ENCODE measurements at places on chromosomes 6 and 20. TPM values are rescaled to one million over a fixed set of nuclear protein-coding genes. Genes with fewer than 3 reads are reported as not detected.

DNA sequence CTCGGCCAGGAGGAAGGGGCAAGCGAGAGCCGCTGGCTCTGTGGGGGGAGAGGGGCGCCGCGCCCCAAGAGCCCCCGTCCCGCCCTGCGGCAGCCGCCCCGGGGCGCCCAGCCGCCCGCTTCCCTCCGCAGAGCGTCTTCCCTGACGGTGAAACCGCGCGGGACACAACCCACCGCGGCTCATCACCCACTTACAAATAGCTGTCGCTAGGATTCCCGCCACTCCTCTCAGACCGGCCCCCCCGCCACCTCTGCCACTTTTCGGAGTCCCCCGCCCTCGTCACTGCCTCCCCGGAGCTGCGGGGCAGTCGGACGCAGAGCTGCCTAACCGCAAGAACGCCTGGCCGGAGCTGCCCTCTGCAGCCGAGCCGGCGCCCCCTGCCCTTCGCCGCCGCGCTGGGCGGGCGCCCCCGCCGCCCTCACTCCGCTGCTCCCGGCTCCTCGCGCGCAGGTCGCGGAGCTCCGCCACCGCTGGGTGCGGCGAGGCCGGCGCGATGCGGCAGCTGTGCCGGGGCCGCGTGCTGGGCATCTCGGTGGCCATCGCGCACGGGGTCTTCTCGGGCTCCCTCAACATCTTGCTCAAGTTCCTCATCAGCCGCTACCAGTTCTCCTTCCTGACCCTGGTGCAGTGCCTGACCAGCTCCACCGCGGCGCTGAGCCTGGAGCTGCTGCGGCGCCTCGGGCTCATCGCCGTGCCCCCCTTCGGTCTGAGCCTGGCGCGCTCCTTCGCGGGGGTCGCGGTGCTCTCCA is at the start of gene SLC35D3:
Gene SLC35D3, plus strand, starts transcription at position 366 of the 749 bp plus-strand sequence. Its CDS starts 128 bp downstream, at position 494.
- peak; percentile 14 for DNase-seq

DNA sequence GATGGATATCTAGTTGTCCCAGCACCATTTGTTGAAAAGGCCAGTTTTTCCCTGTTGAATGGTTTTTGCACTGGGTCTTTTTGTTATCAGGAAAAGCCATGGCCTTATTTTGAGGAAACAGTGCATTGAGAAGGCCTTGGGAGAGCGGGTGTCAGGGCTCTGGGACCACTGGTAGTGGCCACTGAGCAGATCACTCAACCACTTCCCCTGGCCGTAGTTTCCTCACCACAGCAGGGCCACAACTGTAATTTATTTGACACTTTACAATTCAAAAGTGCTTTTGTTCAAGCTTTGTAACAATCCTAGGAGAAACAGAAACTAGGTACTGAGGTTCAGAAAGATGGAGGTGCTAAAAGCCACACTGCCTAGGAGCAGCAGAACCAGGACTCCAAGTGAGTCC is 281.8 kb downstream of the GMDS start:
- no peak for DNase-seq

DNA sequence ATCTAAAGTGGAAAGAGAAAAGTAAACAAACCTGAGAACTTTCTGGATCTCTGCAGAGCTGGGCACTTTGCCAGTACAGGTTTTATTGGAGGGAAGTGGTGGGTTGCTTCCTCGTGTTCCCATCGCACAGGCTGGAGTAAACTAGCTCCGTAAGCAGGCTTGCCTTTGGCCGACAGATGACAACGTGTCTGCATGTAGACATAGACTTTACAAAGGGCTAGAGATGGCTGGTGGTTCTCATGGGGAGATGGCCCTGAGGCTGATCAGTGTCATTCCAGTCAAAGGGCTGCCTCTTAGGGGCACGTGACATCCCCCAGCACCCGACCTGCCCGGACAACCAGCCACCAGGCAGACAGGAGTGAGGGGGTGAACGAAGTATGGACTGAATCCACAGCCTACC is 98.8 kb downstream of the YTHDF1 start:
- no peak for DNase-seq

DNA sequence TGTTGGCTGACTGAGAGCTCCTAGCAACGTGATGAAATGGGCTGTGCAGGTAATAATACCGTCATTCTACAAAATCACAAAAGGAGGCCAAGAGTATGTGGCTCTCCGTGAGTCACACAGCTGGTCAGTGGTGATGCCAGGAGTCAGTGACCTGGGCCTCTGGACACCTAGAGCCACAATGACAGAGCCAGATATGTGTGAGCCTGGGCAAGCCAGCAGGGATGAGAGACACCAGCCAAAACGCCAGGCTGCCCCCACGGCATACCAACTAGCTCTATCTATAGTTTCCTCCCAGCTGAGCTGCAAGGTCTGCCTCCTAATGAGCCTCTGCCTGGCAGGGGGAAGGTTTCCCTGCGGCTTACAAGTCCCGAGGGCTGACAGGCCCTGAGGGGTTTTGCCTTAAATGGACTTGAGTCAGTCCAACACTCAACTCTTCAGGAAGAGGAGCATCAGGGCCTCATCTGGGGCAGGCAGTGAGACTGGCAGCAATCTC is 70.0 kb downstream of the CPNE5 start:
- DNase-seq = peak; percentile 56

DNA sequence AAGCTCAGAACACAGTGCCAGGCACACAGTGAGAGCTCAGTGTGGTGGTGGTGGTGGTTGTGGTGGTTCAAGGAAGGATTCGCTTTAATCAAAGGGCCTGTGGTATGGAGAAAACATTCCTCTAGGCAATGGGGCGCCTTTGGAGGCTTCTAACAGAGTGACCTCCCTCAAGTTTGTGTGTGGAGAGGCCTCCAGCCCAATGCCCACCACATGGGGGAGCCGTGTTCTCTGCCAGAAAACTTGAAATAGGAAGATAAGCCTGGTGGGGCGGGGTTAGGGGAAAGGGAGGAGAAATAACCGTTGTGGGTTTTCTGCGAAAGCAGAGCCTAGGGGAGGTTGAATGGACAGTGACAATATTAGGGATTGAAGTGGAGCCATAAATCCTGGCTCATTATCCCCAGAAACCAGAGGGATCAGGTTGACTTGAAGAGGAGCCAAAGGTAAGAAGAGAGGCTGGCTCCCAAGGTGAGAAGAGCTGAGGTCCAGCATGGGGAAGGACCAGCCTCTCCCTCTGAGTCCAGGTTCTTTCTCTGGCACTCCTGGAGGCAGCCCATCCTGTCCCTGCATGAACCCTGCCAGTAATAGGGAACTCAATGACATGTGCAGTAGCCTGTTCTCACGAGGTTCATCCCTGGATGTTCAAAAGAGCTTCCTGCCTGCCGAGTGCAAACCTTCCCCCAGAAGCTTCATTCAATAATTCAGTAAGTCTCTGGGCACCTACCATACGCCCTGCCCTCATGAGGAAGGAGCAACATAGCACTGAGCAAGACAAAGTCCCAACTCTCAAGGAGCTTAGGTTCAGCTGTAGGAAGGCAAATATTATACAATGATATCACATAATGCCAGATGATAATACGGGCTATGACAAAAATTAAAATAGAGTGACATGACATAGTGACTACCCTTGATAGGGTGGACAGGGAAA is 51.4 kb downstream of the TGM2 start:
- DNase-seq = peak; percentile 86

- DNase-seq = no peak
Measured at GRCh38 chr6:159067334-159067733, 22.5 kb upstream of the TAGAP start.

DNA sequence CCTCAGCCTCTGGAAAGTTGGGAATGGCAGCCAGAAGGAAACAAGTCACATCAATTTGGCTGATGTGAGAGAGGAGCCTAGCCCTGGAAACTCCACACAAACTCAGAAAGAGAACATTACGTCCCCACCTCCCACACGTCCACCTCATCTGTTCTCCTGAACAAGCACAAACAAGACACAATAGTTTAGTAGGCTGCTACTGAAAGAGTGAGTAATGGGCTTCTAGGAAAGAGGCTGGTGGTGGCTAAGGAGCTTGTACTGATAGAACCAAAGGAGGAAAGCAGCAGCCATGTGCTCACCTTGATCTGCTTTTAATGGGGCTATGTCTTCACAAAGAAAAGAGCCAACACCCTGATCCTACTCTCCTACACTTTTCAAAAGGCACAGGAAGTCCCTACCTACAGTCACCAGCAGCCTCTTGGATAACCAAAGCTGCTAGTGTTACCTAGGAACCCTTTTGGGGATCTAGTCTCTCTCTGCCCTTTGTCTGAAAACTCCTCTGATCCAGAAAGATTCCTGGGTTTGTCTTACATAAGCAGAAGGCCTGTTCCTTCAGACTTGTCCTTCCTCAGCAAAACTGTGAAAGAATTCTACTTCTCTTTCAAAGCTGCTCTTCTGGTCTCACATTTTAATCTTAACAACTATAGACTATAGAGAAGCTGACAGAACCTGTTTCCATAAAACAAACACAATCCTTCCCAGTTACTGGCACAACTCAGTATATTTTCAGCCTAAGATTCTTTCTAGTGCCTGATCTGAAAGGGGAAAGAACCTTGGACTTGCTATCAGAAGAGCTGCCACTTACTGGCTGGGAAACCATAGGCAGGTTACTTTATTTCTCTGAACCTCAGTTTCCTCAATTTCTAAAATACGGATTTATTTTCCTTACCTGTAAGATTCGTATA is 3.1 kb downstream of the PLAGL2 start:
- no peak for DNase-seq

DNA sequence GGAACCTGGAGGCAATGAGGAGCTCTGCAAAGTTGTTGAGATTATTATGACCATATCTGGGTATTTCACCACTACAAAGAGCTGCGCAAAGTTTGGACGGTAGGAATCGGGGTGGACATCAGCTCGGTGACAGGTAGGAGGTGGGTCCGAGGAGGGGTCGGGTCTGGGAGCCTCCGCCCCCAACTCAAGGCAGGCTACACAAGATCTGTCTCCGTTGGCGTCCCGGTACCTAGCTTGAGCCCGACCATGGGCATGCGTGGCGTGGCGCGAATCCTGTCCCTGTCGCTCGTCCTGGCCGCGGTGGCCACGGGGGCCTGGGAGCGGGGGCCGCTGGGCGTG is 40.2 kb upstream of the ZNFX1 start:
- no peak for DNase-seq

GRCh38 chr6:98833057-98833306 is 1.4 kb upstream of the POU3F2 start:
- DNase-seq = no peak

- no peak for DNase-seq
Measured at GRCh38 chr6:129609635-129610034, 100.3 kb downstream of the ARHGAP18 start.

- DNase-seq = peak; percentile 63
Measured at GRCh38 chr6:129251669-129252376, 368.9 kb downstream of the LAMA2 start.

DNA sequence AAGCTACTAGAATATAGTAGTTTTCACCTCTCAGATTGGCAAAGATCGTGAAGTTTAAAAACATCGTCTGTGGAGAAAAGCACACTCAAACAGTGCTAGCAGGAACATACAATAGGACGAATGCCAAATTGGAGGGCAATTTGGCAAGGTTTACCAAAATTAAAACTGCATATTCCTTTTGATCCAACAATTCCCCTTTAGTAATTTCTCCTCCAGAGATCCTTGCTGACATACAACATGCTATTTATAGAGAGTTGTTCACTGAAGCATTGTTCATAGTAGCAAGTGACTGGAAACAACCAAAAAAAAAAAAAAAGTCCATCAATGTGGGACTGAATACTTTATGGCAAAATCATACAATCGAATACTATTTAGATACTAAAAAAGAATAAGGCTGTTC is 202.2 kb downstream of the ATXN1 start:
- DNase-seq = no peak

GRCh38 chr6:155190677-155191076 is 73.1 kb upstream of the CLDN20 start:
- DNase-seq = no peak

- DNase-seq = peak; percentile 58
Measured at GRCh38 chr6:52124126-52125121, 37.0 kb upstream of the PKHD1 start.

DNA sequence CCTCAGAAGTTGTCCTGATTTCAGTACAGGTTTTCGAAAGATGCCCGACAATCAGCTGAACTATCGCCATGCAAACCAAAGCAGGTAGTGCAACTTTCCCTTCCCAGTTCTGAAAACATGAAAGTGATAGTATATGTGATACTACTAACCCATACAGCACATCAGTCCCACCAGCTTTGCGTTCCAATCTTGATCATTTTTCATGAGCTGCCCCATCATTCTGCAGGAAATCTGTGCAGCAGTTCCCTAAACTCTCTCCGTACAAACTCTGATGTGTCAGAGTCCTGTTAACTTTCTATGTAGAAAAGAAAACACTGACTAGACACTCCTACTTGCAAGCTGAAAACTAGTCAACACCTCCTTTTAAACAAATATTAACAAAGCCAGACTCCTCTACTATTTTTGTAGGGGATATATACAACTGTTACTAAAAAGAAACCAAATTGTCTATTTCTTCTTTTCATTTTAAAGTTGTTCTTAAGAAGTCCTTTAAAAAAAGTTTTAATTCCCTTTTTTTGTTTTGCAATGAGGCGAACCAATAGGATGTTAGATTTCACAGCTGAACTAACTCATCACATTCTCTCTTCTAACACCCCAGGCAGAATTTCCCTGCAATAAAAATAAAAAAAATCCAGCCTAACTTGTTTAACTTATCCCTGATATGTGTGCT is 99.6 kb upstream of the DST start:
- no peak for DNase-seq

- peak; percentile 46 for DNase-seq
Measured at GRCh38 chr20:5504061-5504739, 187.4 kb upstream of the PROKR2 start.

GRCh38 chr20:39036851-39037250 is 74.7 kb downstream of the DHX35 start:
- DNase-seq = no peak

Gene NT5E
- 427 TPM for total RNA-seq

Gene ADGRF5
- total RNA-seq = 0.20 TPM

Gene CLIC5
- total RNA-seq = 0.10 TPM

Gene ANKRD60
- total RNA-seq = not detected

Gene ZNF133
- total RNA-seq = 29.7 TPM

Gene PREX1
- 1.3 TPM for total RNA-seq

Gene PGC
- total RNA-seq = not detected

Gene TRIM40
- not detected for total RNA-seq

Gene SPDEF
- total RNA-seq = 0.20 TPM

Gene EDN3
- not detected for total RNA-seq

Gene DEFB132
- total RNA-seq = not detected

Gene CDH26
- total RNA-seq = not detected
